ENCODE measurements at places on chromosomes 11 and 22.

DNA sequence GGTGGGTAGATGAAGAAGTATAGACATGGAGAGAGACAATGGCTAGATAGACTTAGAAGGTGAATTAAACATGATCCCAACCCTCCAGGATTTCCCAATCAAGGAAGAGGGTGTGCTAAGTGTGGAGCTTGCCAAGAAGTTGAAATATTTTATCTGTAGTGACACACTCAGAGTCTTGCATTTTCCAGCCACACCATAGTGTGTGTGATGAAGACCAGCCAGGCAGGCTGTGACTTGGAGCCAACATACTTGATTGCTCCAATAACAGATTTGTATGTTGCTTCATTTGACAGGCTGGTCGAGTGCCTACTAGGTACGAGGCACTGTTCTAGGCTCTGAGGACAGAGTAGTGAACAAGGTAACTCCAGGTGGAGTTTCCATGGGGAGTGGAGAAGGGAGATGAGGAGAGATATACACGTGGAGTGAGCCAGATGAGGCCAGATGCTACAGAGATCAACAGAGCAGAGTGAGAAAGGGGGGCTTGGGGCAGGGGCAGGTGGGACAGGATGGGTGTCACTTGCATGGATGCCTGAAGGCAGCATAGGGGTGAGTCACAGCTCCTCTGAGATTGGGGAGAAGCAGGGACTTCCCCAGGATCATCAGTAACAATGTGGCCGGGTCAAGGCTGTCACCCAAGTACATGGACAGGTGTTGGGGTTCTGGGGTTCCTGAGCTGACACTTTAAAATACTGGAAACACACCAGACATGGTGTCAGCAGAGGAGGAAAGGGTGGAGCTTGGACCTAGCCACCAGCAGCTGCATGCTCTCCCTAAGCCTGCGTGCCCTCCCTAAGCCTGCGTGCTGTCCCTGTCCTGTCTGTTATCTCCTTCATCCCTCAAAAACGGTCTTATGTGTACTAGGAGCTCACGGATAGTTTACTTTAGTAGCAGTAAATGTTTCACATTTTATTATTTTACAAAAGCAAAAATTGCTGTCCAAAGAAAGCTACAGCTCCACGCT is 23.6 kb downstream of the PDGFB start:
- DNase-seq = no peak

GRCh38 chr11:72776117-72776843 is 17.6 kb downstream of the STARD10 start:
- no peak for DNase-seq

- DNase-seq = no peak
Observed at GRCh38 chr11:27293515-27294417, 69.2 kb downstream of the CCDC34 start.

DNA sequence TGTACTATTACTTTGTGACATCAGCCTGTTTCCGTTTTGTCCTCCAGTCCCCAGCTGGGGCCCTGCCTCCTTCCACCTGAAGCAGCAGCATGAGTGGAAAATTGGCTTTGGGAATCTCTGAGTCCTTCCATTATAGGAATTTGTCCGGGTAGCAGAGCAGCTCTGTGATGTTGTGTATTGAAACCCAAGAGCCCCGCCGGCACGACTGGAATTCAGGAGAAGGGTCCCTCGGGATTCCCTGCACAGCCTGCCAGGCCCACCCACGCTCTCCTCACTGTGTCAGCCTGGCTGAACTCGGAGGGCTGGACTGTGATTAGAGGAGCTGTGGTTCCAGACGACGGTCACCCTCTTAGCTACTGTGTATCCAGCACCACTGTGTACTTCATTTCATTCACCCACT is 18.8 kb upstream of the TSPAN18 start:
- no peak for DNase-seq

DNA sequence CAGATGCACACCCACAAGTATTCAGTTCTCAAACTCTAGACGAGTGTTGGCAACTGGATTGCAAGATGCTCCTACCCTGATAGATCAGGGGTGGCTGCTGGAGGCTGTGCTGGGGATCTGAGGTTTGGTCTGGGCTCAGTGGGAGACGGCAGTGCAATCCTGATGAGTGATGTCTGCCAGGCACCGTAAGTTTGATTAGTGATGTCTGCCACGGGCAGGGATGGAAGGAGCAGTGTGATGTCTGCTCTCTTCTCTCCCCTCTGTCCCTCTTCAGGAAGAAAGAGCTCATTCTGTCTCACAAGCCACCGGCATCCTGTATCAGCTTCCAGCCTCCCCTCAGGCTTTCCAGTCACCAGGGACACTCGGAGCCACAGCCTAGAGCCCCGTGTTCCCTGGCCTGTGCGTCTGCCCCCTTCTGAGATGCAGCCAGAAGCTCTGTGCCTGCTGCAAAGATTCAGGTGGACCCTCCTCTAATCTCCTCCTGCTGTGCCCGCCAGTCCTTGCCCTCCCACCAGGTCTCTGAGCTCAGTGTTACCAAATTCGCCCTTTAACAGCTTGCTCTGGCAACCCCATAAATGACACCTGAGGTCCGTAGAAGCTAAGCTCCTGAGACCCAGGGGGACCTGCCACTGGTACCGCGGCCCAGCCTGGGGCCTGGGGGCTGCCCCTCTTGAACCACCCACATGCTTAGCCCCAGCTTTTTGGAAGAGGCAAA is 19.9 kb downstream of the TP53I11 start:
- no peak for DNase-seq

DNA sequence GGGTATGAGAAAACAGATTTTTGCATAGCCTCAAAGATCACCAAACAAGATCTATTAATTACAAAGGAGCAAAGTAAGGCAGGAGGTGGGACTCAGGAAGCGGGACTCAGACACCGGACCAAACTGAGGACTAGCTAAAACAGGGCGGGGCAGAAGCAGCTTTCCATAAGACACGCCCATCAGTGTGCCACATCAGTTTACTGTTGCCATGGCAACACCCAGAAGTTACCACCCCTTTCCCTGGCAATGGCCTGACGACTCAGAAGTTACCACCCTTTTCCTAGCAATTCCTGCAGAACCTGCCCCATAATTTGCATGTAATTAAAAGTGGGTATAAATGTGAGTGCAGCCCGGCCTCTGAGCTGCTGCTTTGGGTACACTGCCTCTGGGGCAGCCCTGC is 173.9 kb downstream of the SHANK2 start:
- no peak for DNase-seq

- DNase-seq = no peak
Observed at GRCh38 chr11:13358596-13359270, 81.1 kb downstream of the BMAL1 start.

- DNase-seq = no peak
Observed at GRCh38 chr11:95072948-95073347, 6.2 kb downstream of the SRSF8 start.

- DNase-seq = no peak
Observed at GRCh38 chr11:10456519-10456918, 1.5 kb downstream of the AMPD3 start.
